ENCODE measurements at places on chromosomes 6 and 20.

DNA sequence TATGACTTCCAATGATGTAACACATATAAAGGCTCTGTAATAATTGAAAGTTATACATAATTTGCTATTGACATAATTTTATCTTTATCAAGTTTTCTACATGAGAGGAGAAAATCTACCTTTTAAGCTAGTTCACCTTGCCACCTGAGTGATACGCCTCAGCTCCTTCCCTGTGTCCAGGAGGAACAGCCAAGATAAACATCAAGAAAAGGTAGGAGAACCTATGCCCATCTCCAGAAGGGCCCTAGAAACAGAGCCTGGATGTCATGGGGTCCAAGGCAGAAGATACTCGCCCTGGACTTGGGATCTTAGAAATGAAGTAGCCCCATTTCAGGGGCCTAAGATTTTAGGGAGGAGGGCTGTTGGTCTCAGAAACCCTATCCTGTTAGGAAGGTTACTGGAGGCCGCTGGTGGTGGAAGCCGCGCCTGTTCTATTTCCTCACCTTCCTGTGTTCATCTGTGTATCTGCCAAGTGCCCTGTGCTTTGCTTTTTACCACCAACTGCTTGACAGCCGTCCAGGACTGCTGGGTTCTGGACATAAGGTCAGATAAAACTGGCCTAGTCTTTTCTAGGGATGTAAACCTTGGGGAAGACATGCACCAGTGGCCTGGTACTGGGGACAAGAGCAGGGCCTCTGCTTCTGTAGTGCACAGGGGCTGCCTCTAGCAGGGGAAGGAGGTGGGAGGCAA lies 178.5 kb downstream of the ARID1B start:
- no peak for DNase-seq

DNA sequence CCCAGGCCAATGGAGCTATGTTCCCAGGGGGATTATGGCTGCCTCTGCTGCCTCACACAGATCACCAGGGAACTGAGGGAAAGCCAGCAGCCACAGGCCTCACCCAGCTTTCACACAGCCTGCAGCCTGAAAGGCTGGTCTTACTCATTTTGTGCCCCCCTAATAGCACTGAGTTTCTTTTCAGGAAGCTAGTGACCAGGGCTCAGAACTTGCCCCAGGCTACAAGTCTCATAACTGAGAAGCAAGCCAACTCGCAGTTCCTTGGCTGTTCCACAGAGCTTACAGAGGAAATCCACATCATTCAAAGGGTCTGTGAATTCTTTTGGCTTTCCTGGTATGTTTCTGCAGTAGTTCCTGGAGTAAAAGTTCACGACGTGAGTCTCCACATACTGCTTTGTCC lies 524.8 kb upstream of the GJE1 start:
- DNase-seq: no peak

DNA sequence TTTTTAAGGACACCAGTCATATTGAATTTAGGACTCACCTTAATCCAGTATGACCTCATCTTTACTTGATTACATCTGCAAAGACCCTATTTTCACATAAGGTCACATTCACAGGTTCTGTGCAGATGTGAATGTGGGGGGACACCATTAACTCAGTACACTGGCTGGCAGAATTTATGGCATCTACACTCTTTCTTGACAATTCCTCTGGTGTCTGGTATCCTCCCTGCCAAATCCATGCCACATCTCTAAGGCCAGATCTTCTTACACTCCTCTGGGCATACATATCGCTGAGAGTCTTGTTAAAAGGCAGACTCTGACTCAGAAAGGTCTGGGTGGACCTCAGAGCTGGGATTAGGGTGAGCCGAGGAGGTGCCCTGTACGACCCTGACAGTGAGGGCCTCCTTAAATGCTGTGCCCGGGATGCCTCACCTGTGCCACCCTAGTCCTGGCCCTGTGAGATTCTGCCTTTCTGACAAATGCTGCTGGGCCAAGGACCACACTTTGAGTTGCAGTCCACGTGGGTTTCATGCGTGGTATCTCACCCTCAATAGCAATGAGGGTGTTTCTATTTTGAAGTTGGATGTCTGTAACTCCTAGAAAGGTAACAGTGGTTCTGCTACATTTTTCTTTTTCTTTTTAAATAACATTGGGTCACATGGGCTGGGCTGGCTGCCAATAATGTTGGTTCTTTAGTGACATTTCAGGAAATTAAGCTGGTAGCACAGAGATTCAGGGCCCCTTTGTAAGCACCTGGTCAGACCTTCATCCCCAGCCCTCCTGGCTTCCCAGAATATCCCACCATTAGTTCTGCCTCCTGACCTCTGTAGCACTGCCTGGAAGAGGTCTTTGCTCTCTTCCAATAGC lies 17.2 kb upstream of the LRRN4 start:
- no peak for DNase-seq

- DNase-seq: no peak
Observed at GRCh38 chr6:94071835-94072234, 652.5 kb upstream of the EPHA7 start.

DNA sequence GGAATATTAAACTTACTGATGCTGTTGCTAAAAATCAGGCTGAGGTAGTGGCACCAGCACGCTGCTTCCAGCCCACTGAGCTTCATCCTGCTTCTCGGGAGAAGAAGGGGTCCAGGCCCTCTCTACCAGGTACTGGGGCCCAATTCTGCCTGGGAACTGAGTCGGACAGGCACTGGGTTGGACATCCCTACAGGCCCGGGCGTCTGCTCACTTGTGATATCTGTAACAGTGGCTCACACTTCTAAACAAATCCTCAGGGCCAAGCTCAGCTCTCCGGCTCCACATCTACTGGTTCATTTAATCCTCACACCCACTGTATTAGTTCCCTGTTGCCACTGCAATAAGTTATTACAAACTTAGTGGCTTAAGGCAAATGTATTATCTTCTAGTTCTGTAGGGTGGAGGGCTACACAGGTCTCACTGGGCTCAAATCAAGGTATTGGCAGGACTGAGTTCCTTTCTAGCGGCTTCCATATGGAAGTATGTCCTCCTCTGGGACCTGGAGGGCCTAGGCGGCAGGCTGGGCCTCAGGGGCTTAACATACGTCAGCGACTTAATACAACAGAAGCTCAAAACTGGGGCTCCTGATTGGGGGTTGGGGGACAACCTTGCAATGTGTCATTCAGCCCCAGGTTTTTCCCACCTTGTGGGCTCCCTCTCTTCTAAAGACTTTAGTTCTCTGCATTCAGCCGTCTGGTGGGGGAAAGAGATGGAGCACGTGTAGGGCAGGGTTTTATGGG lies 1.6 kb upstream of the KCNK15 start:
- no peak for DNase-seq

- no peak for DNase-seq
Observed at GRCh38 chr6:53765270-53765669, 29.5 kb upstream of the LRRC1 start.

GRCh38 chr20:23533161-23533560 lies 35.1 kb downstream of the CST9L start:
- no peak for DNase-seq

Measured in stimulated activated effector memory CD8-positive, alpha-beta T cell treated with anti-CD3 and anti-CD28 coated beads, Interleukin-12 subunit alpha, Interleukin-12 subunit beta, amount 100 ng/mL, for 72 hours (primary cell).